Cardiac septum (tissue), 1 donor: ENCODE measurements at places on chromosomes 5 and 9. TPM values are rescaled to one million over a fixed set of nuclear protein-coding genes. Genes with fewer than 3 reads are reported as not detected.
A peak's percentile ranks its signal among the peaks of the same experiment; 100 is the strongest.

DNA sequence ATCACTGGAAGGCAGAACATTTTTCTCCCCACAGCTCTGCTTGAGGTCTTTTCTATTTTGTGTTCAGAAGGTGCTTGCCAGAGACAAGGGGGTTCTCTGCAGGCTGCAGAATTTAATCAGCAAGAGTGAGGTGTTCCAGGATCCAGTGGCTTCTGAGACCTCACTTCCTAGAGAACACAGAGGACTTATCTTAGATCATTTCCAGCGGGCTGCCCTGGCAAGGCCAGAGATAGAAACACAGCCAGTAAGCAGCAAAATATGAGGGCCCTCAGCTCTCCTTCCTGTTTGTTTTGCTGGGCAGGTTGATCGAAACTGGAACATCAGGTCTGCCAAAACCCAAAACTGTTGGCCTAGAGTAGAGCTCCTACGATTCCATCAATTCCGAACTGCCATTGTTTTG, 187.3 kb downstream of the DIRAS2 start:
- no peak for DNase-seq

KCNN2 gene
- 2.6 TPM for total RNA-seq

FAM221B gene
- not detected for total RNA-seq

UBE2QL1 gene
- total RNA-seq = 13.1 TPM

DNA sequence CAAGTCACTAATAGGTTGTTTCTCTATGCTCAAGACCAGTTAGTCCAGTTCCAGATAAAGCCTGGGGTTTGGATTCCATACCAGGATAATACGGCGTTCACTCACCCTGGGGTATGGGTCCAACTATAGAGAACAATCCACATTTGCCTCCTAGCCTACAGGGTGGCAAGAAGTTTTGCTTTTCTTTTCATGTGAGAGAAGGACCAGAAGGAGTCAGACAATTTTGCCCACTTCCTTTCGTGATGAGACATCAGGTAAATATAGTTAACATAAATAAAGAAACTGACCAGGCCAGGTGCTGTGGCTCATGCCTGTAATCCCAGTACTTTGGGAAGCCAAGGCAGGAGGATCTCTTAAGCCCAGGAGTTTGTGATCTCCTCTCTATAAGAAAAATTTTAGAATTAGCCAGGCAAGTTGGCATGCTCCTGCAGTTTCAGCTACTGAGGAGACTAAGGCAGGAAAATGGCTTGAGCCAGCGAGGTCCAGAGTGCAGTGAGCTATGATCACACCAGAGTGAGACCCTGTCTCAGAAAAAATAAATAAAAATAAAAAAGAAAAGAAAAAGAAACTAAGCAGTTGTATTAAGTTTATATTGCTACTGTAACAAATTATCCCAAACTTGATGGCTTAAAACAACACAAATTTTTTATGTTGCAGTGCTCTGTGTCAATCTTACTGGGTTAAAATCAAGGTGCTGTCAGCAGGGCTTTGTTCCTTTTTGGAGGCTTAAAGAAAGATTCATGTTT, 7.5 kb upstream of the REEP5 start:
- no peak for DNase-seq

- DNase-seq = no peak
Measured at GRCh38 chr9:76559286-76559685, 100.3 kb downstream of the GCNT1 start.

GRCh38 chr5:133111299-133111698, 59.5 kb downstream of the HSPA4 start:
- DNase-seq = peak; percentile 92

- no peak for DNase-seq
Measured at GRCh38 chr9:129263836-129264235, 85.8 kb upstream of the IER5L start.

- no peak for DNase-seq
Measured at GRCh38 chr5:53575101-53575500, 14.7 kb downstream of the NDUFS4 start.

DNA sequence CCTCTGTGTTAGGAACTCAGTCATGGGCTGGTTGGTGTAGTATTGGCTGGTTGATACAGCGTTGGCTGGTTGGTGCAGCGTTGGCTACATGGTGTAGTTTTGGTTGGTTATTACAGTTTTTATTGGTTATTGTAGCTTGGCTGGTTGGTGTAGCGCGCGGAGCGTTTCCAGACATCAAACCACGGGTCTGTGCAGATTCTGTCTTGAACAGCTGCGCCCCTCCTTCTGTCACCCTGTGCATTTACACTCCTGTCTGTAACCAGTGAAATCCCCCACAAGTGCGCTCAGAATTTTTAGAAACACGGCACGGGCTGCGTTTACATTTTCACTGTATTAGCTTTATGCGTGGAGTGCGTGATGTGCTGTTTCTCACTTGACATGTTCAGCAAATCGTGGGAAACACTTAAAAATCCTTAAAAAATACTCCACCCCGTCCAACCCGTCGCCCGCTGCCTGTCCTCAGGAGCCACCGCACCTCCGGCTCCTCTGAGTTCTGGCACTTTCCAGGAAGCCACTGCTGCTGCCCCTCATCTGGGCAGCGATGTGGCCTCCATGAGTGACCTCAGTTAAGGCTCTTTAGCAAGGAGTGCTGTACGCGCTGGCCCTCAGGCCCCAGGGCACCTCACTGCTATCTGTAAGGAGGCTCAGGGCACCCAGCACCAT, 20.8 kb downstream of the NKD2 start:
- DNase-seq = no peak
